NCI-H226 (cell line): ENCODE measurements at places on chromosomes 11 and 22.

DNA sequence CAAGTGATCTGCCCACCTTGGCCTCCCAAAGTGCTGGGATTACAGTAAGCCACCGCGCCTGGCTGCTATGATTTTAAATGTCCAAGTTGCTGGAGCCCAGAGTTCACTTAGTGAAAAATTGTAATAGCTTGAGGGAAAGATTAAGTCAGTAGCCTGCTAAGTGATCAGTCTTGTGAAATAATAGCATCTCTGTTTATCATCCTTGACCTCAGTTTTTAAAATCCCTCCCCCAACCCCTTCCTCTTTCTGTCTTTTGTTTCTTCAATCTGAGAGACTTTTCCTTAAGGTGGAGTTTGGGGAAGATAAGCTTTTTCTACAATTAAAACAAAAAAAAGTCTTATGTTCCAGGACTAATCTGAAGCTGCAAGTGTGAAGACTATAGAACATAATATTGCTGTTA, 6.4 kb downstream of the HIPK3 start:
- no peak for DNase-seq

- DNase-seq, result no peak
These were observed 1335.0 kb downstream of the BRD1 start for GRCh38 chr22:48492366-48493320.

DNA sequence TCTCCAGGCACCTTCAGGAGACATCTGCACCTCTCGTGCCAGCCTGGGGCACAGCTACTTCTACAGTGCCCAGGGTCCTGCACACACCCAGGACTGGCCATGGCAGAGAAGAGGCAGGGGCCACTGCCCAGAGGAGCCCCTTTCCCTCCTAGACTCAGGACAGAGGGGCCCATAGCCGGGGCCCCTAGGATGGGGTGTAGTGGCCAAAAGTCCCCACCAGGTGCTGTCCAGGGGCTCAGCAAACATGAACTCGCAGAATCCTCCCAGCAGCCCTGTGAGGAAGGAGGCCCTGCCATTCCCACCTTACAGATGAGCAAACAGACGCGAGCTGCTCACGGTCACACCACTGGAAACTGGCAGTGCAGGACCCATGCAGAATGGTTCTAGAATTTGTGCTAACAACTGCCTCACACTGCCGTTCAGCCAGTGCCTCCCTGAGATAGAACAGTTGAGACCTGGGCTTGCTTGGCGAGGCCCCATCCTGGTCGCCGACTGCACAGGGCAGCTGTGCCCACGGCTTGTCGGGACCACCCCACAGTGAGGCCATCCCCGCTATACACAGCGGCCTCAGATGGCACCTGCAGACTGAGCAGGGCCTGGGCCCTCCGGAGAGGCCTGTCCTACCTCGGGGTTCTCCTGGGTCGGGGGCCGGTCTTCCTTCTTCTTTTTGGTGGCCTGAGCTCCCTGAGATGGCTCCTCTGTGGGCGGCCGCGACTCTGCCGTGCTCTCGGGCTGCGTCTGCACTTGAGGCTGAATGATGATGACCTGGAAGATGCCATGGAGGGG, 96.4 kb downstream of the PHF21B start:
- no peak for DNase-seq

GRCh38 chr11:128398517-128399250, 188.7 kb downstream of the ETS1 start:
- DNase-seq, result no peak

DNA sequence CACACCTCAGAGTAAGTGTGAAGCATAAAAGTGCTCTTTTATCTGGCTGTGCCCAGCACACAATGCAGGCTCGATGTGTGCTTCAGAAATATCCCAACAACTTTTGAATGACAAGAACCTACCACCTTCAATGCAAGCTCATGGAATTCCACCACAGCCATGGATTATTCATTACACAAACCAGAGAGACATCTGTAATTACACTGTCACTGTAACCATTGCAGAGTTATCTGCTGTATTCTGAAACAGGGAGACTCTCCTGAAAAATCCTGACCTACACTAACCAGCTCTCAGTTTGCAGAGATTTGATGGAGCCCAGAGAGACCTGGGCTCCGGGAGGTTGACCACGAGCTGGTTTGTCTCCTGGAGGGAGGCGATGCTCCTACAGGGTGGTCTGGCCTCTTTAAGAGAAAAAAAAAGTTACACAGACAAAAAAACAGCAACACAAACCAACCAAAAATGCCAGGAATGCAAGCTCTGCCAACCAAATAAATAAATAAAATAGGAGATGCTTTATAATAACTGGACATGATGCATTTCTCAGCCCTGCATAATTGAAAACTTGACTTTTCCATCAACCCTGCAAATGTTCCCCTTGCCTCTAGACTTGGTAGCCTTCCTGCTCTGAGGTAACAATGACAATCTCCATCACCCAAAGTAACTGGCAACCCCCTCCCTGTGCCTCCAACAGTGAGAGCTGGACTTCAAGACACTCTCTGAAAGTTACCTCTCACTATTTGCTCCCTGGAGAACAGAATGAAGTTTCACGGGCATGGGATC, 69.7 kb downstream of the ETS1 start:
- peak; percentile 55 for DNase-seq

DNA sequence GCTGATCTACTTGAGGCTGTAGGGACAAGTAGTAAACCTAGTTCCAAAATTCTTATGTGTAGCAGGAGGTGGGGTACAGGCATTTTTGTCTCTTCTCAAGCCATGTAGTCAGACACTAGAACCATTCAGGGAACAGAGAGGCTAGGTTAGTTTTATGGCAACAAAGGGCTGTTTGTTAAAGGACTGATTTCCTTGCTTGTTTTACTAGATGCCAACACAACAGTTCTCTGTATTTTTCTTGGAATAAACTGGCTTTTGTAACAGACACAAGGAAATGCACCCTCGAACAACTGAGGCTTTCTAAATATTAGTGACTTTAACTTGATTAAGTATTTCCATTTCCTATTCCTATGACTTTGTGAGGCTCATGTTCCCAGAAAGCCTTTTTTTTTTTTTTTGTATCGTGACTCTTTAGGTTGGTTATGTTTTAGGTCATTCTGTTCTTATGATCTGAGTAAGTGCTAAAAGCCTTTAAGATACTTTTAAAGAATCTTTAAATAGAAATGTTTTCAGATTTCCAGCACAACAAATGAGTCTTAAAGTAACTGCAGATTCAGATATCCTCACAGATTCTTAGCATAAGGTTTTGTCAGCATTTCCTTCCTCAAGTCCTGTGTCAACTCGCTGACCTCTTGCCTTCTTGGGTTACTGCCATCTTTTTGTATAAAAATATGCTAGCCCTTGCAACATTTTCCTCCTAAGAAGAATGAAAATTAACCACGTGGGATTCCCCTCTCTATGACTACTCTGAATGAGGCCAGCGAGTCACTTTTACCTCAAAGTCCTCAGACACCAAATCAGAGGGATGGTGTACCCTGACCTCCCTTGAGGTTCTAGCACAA, 92.5 kb downstream of the CCDC83 start:
- DNase-seq, result peak; percentile 67

DNA sequence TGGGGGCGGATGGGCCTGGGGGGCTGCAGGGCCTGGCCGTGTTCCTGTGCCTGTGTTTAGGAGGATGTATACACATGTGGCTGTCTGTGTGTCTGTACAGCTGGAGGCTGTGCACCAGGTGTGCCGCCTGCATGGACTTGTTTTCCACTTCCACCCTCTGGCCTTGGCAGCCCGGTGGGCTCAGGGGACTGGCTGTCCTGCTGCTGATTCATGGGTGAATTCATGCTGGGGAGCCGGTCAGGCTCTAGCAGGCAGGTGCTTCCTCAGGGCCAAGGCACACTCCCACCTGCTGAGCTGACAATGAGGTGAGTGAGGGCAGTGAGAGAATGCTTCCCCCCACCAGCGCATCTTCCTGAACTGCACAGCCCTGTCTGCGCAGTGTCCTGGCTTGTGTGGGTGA, 88.4 kb downstream of the CCDC81 start:
- no peak for DNase-seq

- DNase-seq, result no peak
These were observed 5.2 kb downstream of the PPP2R1B start for GRCh38 chr11:111761036-111761435.

DNA sequence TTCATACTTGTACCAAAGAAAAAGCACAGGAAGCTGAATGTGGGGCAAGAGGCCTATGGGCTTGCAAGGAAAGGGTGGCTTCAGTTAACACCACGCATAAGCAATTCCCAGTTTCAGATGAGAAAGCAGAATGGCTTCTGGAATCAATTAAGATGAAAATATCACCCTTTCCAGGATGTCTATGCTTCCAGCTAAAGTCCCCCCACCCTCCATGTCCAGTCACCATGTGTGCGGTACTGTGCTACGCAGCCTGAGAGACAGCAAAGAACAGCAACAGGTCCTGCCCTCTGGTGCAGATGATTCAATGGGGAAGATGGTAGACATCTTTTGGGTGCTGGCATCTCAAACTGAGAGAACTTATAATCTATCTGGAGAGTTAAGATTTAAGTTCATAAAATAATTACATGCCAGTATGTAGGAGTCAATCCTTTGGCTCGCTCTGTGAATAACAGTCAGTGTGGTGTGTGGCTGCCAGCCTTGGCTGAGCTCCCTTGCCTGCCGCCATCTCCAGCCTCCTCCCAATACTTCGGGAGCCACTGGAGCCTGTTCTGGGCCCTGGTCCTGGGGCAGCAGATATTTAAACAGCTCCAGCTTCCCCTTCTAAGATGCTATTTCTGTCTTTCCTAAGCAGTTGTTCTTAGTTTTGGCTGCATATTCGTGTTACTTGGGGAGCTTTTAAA, 44.5 kb downstream of the ME3 start:
- DNase-seq, result no peak

- peak; percentile 25 for DNase-seq
These were observed 101.0 kb downstream of the ME3 start for GRCh38 chr11:86571273-86571948.

- DNase-seq, result no peak
These were observed 117.5 kb upstream of the CEP126 start for GRCh38 chr11:101797335-101797734.
